Fibroblast of gingiva (primary cell): ENCODE measurements at places on chromosomes 7 and 10.

DNA sequence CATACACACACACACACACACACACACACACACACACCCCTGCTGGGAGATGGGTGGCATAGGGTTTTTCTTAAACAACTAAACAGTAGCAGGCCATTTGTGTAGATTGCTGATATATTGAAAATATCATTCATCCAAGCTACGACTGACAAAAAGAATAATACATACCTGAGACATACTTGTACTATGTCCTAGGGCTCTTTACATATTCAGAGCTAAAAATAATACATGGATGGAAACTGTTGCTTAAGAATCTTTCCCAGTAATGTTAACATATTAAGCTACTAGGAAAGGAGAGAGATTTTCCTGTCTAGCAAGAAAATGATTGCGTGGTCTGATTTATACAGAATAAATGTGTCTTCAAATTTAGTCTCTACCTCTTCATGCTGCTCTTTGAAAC is 40.2 kb upstream of the TUBB8 start:
- no peak for DNase-seq

GRCh38 chr10:17383801-17384555 is 70.4 kb downstream of the ST8SIA6 start:
- DNase-seq: peak; percentile 52

GRCh38 chr10:86363184-86363832 is 3.3 kb downstream of the GRID1 start:
- no peak for DNase-seq

DNA sequence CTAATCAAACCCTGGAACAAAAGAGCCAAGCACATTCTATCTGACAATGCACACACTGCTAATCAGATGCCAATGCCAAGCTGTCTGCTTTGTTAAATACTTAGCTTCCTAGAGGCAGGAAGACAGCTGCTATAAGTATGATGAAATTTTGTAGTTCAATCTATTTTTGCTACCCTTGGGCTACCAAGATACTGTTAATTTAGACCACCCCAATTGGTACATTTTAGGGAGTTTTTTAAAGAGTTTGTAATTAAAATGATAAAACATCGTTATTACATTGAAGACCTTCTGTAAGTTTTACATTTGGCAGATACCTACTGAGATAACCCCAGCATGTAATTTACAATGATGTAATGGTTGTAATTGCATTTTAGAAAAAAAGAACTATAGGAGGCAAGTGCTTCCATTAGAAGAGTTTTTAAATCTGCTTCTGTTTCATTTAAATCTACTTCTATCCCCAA is 268.5 kb downstream of the ADK start:
- no peak for DNase-seq

GRCh38 chr10:72024596-72024995 is 60.4 kb downstream of the CHST3 start:
- DNase-seq: no peak

DNA sequence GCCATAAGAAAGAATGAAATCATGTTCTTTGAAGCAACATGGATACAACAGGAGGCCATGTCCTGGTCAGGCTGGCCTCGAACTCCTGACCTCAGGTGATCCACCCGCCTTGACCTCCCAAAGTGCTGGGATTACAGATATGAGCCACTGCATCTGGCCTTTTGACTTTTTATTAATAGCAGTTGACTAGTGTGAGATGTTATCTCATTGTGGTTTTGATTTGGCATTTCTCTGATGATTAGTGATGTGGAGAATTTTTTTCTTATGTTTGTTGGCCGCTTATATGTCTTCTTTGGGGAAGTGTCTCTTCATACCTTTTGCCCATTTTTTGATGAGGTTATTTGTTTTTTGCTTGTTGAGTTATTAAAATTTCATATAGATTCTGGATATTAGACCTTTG is 400.9 kb downstream of the SUGCT start:
- no peak for DNase-seq

DNA sequence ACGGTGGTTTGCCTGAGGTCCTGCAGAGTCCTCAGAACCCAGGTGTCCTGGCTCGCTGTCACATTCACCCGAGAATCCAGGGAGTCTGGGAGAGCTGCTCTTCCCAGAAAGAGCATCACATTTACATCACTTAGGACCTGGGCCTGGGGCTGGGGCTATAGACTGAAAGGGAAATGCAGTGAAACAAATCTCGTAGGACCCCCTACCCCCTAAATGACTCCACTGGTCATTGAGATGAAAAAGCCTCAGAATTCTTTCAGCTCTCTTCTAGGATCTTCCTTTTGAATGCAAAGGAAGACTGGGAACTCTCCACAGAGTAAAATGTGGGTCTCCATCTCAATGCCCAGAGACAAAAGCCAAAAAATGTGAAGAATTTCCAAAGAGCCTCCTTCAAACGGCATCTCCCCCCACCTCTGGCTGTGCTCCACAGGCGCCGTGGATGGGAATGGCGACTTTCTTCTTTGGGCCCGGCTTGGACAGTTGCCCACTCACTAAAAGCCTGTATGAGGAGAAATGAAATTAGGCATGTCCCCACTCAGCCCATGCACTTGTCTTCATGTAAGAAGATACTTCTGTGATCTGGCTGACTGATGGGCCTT is 49.0 kb upstream of the PODXL start:
- no peak for DNase-seq

DNA sequence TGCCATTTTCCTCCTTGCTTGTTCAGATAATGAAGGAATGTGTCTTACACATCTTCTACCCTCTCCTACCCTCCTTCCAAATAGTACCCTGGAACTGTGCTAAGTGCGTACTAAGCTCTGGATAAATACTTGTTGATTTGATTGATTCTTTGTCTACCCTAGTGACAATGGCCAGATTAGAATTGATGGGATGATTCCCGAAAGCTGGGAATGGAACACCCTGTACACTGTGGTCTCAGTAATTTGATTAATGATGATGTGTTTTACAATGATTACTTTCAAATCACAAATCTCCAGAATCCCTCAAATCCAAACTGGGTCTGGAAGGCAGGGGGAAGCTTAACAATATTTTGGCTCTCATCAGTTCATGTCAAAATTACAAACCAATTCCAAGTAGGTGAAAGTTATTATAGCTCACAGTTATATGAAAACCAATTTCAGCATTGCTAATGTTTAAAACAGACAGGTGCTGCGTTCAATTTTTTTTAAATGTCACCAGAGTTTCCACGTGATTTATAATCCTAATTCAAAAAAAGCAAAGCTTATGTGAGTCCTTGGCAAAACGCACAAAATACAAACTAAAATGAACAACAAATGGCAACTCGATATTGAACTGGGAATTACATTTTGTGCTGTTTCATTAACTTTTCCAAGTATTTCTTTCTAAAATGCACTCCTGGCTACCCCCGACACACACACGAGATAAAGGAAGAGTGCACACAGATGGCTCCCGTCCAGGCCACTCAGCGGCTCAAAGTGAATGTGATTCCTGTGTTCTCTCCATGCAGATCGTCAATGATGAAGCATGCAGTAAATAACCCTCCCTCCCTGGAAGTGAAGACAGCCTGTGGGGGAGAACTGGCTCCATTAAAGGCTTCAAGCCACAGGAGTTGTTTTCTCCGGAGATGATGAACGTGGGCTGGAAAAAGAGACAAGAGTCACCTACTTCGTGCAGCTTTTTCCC is 21.7 kb upstream of the ADRB1 start:
- no peak for DNase-seq
